Right renal cortex interstitium (tissue), 3 donors: ENCODE measurements at places on chromosomes 4 and X. TPM values are rescaled to one million over a fixed set of nuclear protein-coding genes. Genes with fewer than 3 reads are reported as not detected.

GJB1 gene
- polyA plus RNA-seq = 54.0 TPM

DMRTC1 gene
- not detected for polyA plus RNA-seq

PLAC8 gene
- 2.7 TPM for polyA plus RNA-seq

STPG2 gene
- 0.40 TPM for polyA plus RNA-seq

ALG13 gene
- 46.5 TPM for polyA plus RNA-seq

RAB40A gene
- 2.1 TPM for polyA plus RNA-seq

ART3 gene
- polyA plus RNA-seq = 0.60 TPM

RHOH gene
- 0.33 TPM for polyA plus RNA-seq

CPLX1 gene
- polyA plus RNA-seq = 1.4 TPM

MAGEA12 gene
- polyA plus RNA-seq = not detected
